ENCODE measurements at places on chromosomes 4 and X.
A peak's percentile ranks its signal among the peaks of the same experiment; 100 is the strongest.

- DNase-seq, result no peak
These were observed 2.4 kb upstream of the TBL1X start for GRCh38 chrX:9462456-9462855.

- DNase-seq, result no peak
These were observed at the start of gene CHRDL1 for GRCh38 chrX:110795645-110796406. TSS of gene CHRDL1 (minus strand) at chrX:110795817. CDS start at chrX:110792181, 3,636 bp downstream.

GRCh38 chr4:76704133-76704881 is 193.6 kb downstream of the SOWAHB start:
- DNase-seq, result no peak

DNA sequence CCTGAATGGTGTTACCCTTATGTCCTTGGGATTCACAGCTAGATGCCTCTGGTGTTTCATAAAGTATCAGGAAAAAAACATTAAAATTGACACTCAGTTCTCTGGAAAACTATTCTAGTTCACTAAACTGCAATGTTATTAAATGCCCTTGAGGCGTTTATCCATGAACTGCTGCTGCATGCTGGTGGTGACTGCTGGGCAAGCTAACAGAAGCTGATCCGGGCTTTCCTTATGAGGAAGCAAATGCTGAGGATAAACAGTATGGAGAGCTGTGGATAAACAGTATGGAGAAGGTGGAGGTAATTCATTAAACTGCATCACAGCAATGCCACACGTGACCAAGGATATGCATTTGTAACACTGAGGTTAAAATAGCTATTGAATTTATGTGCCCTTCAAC is 227.0 kb downstream of the NR3C2 start:
- DNase-seq, result no peak

GRCh38 chr4:183384516-183384915 is 59.9 kb upstream of the CDKN2AIP start:
- DNase-seq, result no peak

DNA sequence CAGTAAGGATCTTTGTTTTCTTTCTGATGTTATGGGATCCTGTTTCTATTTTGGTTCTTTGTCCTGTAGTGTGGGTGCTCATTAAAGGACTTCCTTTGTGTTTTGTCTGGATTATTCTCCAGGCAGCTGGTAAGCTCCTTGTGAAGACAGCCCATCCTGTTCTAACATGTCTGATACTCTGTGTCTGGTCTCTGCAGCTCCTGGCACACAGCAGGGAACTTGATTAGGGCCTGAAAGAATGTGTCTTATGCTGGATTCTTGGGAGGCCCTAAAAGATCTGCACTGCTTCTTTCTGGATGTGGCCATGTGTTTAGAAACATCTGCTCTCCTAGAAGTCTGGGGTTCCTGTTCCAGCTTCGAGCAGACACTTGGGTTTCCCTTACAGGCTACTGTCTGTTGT is 38.1 kb upstream of the ATXN3L start:
- no peak for DNase-seq

- DNase-seq, result no peak
These were observed 1336.3 kb upstream of the AGA start for GRCh38 chr4:178778496-178778895.

DNA sequence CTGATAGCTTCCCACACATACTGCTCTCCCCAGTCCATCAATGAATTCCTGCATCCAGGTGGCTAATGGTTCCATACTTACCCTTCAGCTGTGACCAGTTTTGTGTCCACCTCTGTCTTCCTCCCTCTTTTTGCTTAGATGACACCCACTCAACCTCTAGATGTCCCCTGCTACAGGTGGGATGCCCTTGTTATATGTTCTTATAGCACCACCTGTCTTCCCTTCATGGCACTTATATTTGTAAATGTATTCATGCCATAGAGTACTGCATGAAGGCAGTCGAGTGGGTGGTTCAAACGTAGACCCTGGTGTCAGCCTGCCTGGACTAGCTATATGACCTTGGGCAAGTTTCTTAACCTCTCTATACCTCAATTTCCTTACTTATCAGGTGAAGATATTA is 6.5 kb upstream of the USP46 start:
- peak; percentile 45 for DNase-seq

GRCh38 chr4:22778547-22779163 is 85.9 kb downstream of the GBA3 start:
- no peak for DNase-seq
